ENCODE measurements at places on chromosomes 7 and 10.
A peak's percentile ranks its signal among the peaks of the same experiment; 100 is the strongest.

DNA sequence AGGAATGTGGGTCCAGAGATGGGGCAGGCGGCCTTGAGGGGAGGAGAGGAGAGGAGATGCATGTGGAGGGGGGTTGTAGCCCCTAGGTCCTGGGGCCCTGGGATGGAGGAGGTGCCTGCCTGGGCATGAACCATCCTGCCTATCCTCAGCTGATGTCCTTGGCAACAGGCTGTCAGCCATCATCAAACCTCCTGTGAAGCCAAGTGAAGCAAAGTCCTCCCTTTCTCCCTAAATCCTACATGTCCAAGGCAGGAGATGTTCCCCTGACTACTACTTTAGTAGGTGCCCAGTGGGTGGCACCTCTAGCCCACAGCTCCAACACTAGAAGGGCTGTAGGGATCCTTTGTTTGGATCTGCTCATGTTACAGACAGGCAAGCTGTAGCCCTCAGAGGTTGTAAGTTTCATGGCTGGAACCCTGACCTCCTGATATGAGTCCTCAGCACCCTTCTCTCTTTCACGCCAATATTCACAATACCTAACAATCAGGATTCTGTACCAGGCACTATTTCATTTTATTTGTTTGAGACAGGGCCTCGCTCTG is 66.6 kb upstream of the SYPL1 start:
- no peak for DNase-seq

DNA sequence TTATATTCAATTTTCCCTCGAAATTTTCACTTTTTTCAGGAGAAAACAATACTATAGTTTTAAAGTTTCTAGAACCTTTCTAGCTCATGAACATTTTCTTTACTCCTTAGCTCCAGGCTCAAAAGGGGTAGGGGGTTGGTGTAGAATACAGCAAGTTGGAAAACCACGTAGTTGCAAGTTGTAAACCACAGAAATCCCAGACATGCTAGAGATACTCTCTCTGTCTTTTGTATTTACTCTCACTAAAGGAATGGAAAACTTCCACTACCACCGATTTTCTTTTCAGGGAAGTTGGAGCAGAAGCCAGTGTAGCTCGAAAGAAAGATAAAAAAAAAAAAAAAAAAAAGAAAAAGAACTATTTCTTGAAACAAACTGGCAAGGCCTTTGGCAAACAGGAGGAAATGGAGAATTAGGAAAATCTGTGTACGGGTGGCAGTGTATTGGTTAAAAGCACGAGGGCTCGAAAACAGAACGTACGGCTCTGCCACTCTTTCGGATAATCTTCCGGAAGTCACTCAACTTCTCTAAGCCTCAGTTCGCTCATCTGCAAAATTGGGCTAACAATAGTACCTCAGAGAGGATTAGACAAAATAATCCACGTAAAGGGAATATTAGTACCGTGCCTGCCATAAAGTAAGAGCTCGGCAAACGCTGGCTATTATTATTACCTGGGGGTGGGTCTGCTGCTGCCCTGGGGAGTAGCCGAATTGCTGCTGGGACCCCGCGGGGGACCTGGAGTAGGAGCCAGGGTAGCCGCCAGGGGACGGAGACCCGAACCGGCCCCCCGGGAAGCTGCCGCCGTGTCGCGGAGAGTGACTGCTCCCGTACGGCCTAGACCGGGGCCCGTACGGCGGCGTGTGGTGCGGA is 628 bp downstream of the MPLKIP start:
- no peak for DNase-seq

- DNase-seq, result no peak
These were observed 19.2 kb downstream of the PDK4 start for GRCh38 chr7:95577137-95577536.

DNA sequence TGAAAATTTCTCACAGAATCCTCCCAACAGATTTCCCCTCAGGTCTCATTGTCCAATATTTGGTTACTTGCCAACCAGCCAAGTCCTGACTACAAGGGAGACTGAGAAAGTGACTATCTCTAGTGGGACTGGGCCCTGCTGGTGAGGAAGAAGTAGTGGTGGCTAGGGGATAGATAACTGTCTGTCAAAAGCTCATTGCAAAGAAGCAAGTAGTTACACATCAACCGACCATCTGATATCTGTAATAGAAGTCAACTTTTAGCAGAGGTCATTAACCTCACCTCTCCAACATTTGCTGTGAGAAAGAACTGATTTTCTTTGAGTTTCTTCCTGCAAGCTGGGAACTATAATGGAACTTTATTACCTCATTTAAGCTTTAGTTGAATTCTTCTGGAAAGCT is 15.2 kb downstream of the STAMBPL1 start:
- DNase-seq, result no peak

DNA sequence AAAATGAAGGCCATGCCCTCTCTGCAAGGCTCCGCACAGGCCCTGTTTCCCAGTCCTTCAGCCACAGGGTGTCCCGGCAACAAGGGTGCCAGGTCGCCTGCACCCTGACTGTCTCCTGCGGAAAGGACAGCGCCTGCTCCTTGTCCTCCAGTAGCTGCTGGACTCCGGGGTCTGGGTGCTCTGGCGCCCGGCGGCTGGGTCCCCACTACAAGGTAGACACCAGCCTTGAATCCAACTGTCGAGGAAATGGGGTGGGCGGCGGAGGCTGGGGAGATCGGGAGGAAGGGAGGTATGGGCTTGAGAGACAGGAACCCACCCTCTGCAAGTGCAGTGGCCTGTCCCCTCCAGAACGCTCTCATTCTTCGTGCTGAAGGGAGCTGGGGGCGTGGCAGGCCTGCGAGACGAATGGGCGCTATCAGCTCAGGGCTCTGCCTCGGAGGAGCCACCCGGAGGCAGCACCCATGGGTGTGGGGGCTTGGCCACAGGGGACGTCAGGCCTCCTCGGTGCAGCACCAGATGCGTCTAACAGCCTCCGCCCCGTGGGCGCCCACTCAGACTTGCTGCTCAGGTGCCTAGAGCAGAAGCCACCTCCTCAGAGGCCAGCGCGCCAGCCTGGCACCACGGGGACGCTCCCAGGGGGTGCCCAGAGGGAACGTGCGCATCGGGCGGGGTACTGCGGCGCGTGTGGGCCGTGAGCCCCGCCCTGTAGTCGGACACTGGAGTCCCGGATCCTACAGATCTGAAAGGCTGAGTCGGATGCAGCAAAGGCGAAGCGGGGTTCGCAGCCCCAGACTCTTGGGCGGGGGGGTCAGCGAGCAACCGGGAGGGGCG is 15.6 kb downstream of the ADAM8 start:
- peak; percentile 58 for DNase-seq

GRCh38 chr7:92246360-92247101 is 757 bp downstream of the ANKIB1 start:
- peak; percentile 10 for DNase-seq

DNA sequence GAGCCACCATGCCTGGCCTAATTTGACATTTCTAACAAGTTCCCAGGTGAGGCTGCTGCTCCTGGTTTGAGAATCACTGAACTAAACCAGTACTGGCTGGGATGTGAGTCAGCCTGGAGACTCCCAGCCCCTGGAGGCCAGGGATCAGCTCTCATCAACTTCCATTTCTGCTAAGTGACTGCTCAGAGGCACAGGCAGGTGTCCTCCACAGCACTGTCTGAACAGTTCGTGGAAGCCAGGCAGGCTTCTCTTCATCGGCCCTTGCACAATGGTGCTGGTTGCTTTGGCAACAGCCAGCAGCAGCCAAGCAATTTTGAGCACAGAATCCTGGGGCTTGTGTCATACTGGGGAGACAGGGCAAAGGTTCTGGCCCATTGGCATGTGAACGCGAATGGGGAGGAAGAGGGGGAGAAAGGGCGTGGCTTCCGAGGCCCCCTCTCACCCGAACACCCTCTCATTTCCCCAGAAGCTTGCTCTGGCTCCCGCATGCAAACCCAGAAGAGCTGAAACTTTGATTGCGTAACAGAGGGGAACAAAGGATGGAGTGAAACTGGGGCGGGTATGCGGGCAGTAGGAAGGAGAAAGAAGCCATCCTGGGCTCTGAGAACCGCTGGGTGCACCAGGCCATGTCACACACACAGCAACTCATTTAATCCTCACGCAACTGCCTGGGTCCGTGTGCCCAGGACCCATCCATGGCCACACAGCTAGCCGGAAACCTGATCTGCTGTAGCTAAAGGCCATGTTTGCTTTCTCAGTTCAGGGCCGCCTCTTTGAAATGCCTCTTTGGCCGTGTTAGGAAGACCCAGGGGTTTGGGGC is 9.0 kb upstream of the POR start:
- DNase-seq, result no peak

DNA sequence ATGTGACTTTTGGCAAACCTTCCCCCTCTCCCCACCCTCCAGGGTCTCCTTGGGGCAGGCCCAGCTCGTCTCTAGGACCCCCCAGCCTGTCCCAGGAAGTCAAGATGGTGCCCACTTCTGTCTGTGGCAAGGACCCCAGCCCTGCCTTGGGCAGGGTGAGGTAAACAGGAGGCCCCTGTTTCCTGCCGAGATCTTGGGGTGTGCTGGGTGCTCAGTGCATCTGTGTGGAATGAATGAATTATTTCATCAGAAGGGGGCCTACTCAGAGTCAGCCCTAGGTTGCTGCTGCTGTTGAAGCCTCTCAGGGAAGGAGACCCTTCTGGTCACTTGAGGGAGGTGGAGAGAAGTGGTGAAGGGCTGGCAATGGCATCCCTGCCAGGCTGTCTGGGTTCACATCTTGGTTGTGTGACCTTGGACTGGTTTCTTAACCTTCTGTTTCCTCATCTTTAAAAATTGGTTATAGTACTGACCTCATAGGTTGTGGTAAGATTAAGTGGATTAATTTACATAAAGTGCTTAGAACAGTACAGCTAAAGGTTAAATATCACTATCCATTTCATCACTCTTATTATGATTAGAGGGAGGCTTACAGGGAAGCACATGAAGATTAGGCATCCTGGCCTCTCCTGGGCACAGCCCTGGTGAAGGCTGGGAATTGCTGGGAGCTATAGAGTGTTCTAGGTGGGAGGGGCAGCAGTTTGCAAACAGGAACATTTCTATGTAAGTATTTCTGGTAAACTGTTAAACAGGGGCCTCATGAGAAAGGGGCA is 67.7 kb downstream of the ZMIZ1 start:
- DNase-seq, result no peak

- DNase-seq, result no peak
These were observed 12.6 kb downstream of the FFAR4 start for GRCh38 chr10:93579089-93579488.

GRCh38 chr10:30171601-30172000 is 112.2 kb upstream of the JCAD start:
- no peak for DNase-seq

DNA sequence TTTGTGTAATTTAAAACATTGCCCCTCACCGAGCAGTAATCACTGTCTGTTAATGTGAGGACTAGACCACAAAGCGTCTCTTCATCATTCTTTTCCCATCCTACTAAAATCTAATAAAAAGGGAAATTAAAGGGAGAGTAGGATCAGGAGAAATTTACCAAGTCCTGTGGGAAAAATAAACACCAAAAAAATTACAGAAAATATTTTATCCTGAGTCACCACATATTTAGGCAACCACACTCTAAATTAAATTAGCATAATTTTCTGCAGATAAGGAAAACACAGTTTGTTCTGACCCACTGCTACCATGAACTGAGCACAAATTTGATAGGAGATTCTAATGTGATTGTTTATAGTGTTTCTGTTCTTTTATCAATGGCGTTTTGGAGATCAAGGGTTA is 49.3 kb downstream of the CCDC6 start:
- no peak for DNase-seq

- DNase-seq, result peak; percentile 31
These were observed 975 bp downstream of the GLCCI1 start for GRCh38 chr7:7969306-7970236.

- no peak for DNase-seq
These were observed 17.2 kb upstream of the MYL7 start for GRCh38 chr7:44158096-44158872.

DNA sequence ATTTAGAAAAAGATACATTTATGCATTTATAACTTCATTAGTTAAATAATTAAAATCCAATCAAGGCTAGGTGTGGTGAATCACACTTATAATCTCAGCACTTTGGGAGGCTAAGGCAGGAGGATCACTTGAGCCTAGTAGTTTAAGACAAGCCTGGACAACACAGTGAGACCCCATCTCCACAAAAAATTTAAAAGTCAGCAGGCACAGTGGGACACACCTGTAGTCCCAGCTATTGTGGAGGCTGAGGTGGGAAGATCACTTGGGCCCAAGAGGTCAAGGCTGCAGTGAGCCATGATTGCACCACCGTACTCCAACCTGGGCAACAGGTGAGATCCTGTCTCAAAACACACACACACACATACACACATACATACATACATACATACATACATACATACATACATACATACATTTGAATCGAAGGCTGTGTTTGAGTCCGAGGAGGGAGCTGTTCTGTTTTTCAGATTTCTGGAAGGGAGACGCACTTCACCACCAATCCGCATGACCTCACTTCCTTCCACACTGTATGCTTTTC is 30.1 kb downstream of the SFMBT2 start:
- no peak for DNase-seq

GRCh38 chr10:34985823-34986222 is 104.3 kb downstream of the CUL2 start:
- DNase-seq, result no peak

- DNase-seq, result no peak
These were observed 6.1 kb downstream of the TBATA start for GRCh38 chr10:70779088-70779487.

DNA sequence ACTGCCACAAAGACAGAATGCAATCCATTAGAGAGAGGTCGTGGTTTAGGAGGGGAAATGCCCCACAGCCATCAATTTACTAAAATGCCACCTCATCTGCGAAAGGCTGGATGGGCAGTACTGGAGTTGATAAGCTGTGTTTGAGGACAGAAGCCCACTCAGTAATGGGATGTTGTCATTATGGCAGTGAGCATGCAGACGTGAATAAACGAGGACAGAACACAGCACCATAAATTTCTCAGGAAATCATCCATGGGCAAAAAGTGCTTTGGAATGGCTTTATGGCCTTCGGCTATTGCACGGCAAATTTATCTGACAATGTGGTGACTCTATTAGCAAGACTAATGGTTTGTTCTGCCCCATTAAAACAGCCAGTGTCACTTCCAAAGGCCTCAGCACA is 15.9 kb upstream of the C10orf53 start:
- no peak for DNase-seq

All from stimulated activated CD4-positive, alpha-beta T cell treated with anti-CD3 and anti-CD28 coated beads, Interleukin-12 subunit alpha, Interleukin-12 subunit beta, amount 100 ng/mL, for 24 hours (primary cell).